Caudate nucleus (tissue), 63 donors: ENCODE measurements at places on chromosomes 13 and 19.

GRCh38 chr19:18364826-18365528 is 21.0 kb upstream of the GDF15 start:
- no peak for DNase-seq

GRCh38 chr13:93450191-93450621 is 223.6 kb downstream of the GPC6 start:
- DNase-seq, result no peak

DNA sequence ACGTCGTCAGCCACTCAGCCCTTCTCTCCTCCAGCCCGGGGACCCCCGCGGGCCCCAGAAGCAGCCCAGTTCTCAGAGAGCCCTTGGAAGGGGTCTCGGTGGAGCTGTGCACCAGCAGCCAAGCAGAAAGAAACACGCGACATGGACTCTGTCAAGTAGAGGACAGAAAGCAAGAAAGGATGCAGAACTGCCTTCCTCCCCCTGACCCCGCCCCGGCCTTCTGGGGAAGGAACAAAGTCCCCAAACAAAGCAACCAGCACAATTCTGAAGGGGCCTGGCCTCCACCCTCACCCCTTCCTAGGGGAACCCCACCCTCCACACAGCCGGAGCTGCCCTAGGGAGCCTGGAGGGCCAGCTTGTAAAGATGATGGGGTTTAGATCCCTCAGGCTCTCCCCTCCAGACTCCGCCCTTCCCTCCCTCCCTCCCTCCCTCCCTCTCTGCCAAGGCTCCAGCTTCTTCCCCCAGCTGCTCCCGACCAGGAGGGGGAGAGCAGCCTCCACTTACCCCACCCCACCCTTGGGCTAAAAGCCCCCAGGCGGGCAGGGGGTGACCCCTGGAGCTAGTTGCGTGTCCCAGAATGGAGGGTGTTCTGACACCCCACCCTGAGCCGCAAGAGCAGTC is 7.8 kb downstream of the LYL1 start:
- no peak for DNase-seq

- no peak for DNase-seq
These were observed 12.6 kb downstream of the ATP11A start for GRCh38 chr13:112702341-112702985.

DNA sequence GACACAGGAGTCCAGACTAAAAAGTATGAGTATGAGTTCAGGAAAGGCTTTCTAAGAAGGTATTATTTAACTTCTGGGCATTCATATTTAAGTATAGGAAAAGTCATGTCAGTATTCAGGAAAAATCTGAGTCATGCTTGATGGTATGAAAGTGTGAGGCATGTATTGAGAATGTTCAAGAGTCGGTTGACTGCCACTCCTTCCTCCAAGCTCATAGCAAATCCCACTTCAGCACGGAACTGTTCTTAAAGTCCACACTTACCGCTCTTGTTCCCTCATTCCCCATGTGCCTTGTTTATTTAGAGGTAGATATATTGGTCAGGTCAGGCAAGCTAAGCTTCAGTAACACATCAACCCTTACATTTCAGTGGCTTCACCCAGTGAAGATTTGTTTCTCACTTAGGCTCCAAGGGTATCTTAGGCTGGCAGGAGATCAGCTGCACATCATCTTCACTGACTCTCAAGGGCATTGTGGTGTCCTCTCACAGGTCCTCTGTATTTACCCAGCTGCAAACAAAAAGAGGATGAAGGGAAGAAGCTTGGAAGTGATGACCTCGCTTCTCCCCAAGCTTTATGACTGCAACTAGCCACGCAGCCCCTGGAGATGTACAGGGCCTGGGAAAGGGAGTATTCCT is 1189.2 kb downstream of the EFNB2 start:
- no peak for DNase-seq

GRCh38 chr13:23288995-23289394 is 108.2 kb downstream of the SGCG start:
- no peak for DNase-seq

GRCh38 chr13:36848199-36848982 is 29.4 kb downstream of the RFXAP start:
- no peak for DNase-seq

- DNase-seq, result no peak
These were observed 15.2 kb upstream of the CHST8 start for GRCh38 chr19:33606556-33606955.

GRCh38 chr13:50901701-50902100 is 7.9 kb upstream of the RNASEH2B start:
- no peak for DNase-seq

- no peak for DNase-seq
These were observed 21.4 kb downstream of the GARRE1 start for GRCh38 chr19:34275705-34276104.

DNA sequence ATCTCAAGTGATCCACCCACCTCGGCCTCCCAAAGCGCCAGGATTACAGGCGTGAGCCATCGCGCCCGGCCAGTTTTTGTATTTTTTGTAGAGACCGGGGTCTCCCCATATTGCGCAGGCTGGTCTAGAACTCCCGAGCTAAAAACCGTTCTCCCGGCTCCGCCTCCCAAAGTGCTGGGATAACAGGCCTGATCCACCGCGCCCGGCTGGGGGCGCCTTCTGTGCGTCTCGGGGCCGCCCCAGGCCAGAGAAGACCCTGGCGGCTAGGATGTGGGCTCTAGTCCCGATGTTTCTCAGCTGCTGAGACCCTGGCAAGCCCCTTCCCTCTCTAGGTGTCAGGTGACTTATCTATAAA is 3.6 kb downstream of the ARHGAP45 start:
- no peak for DNase-seq

GRCh38 chr19:45879055-45879454 is 6.9 kb downstream of the IRF2BP1 start:
- no peak for DNase-seq

DNA sequence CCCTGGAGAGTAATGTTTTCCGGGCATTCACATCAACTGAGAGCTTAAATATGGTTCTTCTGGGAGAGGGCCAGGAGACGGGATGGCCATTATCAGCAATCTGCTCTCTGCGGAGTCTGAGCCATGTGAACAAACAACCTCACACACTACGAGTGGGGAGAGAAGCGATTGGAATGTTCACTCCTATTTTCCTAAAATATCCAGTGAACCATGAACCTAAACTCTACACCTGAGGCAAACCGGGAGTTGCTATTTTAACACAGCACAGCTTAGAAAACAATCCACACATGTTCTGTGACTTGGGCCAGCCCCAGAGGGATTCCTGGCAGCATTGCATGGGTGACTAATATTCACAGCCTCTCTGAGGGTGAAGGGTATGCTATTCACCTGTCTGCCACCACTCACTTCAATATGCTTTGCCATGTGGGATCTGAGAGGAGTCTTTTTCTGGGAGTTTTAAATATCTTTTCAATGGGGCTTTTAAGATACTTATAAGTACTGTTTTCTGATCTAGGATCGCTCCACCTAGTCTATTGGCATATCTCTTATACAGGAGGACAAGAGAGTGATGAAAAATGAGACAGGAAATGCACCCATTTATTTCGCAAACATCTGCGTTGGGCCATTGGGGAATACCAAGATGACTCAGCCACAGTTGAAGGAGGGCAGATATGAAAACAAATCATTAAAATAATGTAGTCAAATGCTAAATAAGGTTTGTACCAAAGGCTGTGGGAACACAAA is 72.6 kb upstream of the SERP2 start:
- no peak for DNase-seq

- DNase-seq, result no peak
These were observed 116.4 kb downstream of the FRY start for GRCh38 chr13:32147976-32148375.

GRCh38 chr19:13764821-13765394 is 586 bp downstream of the MRI1 start:
- no peak for DNase-seq

GRCh38 chr19:16566161-16566560 is 6.1 kb downstream of the SLC35E1 start:
- DNase-seq, result no peak

DNA sequence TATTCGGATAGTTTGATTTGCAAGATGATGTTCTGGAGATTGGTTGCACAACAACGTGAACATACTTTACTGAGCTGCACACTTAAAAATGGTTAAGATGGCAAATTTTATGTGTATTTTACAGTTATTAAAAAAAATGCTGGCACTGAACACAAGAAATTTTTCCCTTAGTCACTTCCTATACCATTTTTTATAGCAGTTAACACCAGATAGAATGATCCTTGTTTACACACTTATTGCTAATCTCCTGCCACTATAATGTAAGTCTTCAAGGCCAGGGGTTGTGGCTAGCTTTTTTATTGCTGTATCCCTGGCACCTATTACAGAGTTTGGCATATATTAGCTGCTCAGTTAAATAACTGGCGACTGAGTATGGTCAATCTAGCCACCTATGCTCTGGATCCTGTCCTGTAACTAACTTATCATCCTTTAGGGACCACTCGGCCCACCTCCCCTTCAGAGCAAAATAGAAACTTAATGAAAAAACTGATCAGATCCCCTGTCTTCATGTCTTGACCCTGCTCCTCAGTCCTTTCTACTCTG is 2.0 kb upstream of the EBPL start:
- no peak for DNase-seq

DNA sequence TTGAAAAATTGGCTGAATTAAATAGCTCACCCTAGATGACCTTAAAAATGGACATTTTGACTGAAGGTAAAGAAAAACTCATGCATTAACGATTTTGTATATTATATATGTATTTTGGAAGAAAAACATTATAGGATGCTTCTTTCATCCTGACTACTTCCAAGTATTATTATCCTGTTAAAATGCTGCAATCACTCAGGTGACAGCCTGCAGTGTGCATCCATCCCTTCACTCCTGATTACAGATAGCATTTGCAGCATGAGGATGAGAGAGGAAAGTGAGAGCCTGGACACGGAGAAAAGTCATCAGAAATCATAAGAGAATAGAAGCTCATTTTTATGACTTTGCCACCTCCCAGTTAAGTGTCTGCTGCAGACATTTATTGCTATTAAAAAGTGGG is 1055.6 kb downstream of the PCDH17 start:
- DNase-seq, result no peak

DNA sequence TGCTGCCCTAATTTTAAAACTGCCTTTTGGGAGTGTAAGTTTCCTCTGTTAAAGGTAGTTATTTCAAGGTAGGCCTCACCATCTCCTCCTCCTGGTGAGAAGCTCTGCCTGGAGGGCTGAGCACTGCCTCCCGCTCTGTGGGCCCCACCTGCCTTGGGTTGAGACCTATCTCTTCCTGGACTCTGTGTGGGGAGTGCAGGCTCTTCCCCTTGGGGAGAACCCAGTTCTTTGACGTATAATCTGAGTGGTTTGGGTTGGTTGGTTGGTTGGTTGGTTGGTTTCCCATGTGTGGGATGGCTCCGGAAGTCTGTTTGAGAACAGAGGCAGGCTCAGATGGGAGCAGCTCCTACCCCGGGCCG is 39.1 kb downstream of the ACTN4 start:
- no peak for DNase-seq

DNA sequence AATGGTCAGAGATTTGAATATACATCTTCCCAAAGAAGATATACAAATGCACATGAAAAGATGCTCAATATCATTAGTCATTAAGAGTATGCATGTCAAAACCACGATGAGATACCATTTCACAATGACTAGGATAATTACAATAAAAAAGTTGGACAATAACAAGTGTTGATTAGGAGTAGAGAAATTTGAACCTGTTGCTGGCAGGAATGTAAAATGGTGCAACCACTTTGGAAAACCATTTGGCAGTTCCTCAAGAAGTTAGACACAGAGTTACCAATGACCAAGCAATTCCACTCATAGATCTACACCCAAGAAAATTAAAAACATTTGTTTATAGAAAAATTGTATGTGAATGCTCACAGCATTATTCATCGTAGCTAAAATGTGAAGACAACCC is 33.2 kb upstream of the STARD13 start:
- no peak for DNase-seq

DNA sequence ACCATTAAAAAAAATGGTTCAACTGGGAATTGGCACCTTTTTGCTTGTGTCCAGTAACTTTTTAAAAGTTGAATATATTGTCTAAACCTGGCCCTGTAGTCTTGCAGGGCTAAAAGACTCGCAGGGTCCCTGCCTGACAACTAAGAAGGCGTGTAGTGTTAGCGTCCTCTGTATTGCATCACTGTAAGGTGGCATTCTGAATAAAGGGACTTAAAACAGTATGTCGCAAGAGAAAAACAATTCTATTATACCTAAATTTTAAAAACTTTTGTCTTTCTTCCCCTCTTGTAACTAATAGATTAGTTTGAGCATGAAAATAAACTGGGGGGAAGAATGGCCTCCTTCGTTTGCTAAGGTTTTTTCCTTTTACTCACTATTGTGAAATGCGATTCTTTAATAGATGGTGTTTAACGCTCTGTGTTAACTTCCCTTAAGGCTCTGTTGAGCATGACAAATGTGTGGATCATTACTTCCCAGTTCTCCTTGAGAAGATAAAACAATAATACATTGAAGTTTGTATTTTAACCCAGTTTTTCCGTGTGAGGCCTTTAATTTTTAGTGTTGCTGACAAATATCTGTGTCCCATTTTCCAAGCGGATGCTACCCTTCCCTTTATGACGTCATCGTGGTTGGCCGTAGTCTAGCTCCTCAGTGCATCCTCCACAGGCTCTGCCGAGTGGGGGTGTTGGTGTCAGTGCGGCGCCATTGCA is 134.6 kb downstream of the KATNAL1 start:
- no peak for DNase-seq

DNA sequence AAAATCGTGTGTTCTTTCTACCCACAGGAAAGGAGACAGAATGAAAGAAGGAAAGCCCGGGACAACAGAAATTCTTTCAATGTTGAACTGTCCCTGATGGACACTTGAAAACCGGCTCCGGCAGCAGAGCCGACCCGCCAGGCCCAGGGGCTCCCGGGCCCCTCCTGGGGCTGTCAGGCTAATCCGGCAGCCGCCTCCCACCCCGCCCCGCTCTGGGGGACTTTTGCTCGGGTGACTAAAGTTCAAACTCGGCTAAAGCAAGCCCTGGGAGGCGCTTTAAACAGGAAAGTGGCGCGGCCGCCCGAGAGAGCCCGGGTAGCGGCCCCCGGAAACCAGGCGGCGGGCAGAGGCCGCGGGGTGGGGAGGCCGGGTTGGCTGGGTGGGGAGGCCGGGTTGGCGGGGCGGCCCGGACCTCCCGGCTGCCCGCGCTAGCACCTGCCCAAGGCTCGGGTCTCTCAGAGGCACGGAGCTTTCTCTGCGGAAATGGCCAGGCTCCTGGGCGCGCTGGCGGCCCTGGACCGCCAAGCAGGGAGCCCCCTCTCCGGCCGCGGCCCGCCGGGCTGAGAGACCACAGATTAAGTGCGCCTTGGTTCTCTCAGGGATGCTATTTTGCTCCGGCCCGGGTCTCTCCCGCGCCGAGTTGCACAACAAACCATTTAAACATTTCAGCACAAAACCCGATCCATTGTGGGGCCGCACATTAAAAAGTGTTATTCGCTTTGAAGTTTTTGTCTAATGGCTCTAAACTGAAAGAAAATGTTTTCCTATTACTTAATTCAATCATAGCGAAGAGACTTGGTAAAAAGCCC is 2.6 kb upstream of the GSX1 start:
- DNase-seq, result no peak
